ENCODE measurements at places on chromosomes 7 and 10.

- DNase-seq = no peak
Measured at GRCh38 chr7:11485636-11486035, 346.4 kb downstream of the THSD7A start.

DNA sequence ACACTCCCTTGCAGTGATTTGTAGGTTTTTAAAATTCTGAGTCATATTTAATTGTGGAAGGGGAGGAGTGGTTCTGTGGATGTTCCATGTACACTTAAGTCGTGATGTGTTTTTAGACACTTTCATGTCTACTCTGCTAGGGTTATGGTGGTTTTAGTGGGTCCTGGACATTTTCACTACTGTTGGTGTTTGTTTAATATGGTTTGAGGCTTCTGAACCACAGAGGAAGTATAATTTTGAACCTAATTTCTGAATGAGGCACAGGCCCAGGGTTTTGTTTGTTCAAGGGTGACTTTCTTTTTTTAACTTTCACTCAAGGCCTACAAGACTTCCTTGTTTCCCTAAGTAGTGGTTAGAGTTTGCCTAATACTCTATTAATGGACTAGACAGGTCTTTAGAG lies 13.3 kb downstream of the SLC26A5 start:
- no peak for DNase-seq

DNA sequence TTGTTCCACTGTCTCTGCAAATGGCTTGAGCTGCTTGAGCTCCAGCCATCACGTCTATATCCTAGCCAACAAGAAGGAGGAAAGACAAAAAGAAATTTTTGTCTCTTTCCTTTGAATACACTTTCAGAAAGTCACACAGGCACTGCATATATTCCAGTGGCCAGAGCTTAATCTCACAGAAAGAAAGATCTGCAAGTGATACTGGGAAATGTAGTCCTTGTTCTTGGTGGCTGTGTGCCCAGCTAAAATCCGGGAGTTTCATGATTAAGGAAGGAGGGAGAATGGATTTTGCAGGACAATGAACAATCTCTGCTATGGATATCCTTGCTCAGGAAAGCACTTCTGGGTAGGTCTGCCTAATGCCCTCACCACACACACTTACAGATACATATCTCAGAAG lies 19.5 kb upstream of the DLG5 start:
- DNase-seq = no peak

DNA sequence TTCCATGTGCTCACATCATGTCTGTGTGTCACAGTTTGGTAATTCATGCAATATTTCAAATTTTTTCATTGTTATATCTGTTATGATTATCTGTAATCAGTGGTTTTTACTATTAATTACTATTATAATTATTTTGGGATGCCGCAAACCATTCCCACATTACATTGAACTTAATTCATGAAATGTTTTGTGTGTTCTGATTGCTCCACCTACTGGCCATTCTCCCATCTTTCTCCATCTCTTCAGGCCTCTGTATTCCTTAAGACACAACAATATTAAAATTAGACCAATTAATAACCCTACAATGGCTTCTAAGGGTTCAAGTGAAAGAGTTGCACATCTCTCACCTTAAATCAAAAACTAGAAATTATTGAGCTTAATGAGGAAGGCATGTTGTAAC lies 398.5 kb downstream of the PCDH15 start:
- no peak for DNase-seq

GRCh38 chr10:11478807-11479206 lies 132.6 kb downstream of the USP6NL start:
- DNase-seq = no peak

GRCh38 chr10:89032141-89032891 lies 41.7 kb downstream of the FAS start:
- DNase-seq = no peak

DNA sequence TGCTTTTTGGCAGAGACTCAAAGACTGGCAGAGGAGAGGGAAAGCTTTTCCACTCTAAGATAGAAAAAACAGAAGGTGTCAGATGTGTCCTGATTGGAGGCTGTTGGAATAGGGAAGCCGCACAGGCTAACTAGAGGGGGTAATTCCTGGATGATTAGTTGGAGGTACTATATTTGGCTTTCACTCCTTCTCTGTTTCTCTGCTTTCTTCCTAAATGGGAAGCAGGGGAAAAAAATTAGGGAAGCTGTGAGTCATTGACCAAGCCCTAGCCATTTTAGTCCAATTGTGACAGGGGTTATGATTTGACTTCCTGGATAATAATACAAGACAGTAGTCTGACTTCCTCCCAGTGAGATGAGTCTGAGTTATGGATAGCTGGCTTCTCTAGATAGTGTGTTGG lies 475.2 kb upstream of the CELF2 start:
- no peak for DNase-seq

- DNase-seq = no peak
Measured at GRCh38 chr10:52455098-52455497, 141.0 kb downstream of the DKK1 start.

DNA sequence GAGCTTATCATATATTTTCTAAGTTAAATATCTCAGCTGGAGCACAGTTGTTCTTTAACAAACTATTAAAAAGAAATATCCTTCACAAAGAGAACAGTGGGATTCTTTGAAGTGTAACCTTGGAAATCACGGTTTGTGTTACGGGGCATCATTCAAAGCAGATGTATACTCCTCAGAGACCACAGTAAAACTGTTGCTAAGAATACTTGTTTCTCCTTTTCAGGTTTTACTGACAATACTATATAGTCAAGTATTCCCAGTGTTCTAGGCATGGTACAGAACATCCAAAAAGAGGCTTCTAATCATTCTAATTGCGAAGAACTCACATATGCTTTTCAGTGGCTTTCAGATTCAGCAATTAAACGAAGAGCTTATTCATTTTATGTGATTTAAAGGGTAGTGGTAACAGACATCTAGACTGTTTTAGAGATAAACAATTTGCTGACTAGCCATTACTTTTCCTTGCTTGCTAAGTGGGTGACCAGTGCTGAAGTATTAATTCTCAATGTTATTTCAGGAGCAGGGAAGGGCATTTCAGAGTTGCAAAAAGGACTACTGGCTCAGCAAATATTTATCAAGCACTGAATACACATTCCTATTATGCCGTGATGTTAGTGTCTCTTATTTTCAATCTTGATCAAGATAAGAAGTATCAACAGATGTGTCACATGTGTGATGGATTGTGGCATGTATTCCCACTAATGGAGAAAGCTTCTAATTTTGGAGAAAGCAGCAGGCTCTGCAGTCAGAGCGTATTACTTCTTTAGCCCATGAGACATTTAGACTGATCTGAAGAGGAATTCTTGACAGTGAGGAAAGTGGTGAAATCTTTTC lies 236.8 kb downstream of the RNLS start:
- DNase-seq = no peak

- no peak for DNase-seq
Measured at GRCh38 chr10:515674-516073, 173.8 kb downstream of the DIP2C start.

GRCh38 chr7:95102662-95103061 lies 195.3 kb downstream of the PPP1R9A start:
- DNase-seq = no peak

DNA sequence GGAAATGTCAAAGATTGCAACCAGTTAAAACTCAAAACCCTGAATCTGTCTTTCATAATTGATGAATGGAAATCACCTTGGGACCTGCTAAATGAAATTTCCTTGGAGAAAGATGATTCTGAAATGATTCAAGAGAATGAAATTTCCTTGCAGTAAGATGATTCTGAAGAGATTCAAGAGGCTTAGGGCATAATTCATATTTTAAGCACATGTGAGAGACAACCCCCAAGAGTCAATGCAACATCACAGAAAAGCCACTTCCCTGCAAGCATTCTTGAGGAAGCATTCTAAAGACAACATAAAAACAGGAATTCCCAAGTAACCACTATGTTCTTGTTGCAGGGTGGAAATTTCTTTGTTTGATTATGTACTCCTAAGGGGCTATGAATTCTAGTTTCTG lies 113.7 kb downstream of the RELN start:
- no peak for DNase-seq

DNA sequence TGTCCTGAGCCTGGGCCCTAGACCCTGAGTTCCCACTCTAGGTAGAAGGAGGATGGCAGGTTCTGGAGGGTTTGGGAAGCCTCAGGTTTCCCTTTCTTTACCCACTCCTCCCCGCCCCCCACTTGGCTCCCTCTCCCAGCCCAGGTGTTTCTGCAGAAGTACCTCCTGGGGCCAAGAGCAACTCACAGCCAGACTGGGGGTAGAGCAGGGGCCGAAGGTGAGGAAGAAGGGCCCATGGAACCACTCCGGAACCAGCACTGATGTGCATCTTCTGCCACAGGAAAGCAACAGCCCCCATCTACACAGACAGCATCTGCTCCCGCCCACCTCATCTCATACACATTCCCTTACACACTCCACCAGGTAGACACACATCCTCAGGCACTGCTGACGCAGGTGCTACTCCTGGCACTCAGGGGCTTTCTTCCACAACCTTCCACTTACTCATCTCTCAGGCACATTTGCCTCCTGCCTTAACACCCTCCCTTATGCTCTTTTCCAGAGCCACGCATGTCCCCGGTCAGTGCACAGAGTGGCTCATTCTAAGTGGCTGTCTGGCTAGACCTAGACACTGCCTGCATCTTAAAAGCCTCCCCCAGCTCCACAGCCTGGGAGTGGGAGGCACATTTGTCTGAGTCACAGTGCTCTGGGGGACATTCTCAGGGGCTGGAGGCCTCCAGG lies 1.8 kb downstream of the EPHB6 start:
- no peak for DNase-seq

DNA sequence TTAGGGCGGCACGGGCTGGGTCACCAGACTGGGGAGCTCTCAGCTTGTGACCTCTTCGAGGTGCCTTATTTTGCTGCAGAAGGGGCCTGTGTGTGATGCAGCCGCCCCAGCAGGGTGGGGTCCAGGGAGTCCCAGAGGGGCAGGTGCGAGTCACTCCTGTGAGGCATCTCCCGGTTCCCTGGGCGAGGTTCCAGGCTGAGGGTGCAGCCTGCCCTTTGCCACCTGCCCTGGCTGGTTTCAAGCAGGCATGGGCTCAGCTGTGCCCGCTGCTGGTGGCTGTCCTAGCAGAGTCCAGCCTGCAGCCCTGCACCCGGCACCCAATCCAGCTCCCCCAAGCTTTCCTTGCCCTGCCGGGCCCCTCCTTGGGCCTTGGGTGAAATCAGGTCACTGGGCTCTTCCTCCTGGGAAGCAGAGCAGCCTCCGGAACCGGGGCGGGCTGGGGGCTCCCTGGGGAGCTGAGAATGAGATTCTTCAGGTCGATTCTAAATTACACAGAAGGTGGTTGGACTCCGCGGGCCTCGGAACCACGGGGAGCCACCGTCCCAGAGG lies 64.8 kb downstream of the PWWP2B start:
- no peak for DNase-seq

DNA sequence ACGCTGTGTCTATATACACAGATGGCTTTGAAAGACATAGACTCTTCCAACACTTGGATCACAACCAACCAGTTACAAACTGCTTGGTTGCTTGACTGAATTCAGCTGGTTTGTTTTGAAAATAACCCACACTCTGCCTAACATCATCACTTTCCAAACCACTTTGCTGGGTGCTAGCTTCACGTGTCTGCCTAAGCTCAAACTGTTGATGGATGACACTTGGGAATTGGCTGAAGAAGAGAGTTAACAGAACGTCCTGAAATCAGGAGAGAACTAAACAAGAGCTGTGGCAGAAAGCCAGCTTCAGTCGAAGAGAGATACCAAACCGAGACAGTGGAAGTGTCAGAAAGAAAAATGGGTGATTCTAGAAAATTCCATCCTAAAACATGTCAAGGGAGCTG lies 420.8 kb upstream of the AUTS2 start:
- DNase-seq = no peak

DNA sequence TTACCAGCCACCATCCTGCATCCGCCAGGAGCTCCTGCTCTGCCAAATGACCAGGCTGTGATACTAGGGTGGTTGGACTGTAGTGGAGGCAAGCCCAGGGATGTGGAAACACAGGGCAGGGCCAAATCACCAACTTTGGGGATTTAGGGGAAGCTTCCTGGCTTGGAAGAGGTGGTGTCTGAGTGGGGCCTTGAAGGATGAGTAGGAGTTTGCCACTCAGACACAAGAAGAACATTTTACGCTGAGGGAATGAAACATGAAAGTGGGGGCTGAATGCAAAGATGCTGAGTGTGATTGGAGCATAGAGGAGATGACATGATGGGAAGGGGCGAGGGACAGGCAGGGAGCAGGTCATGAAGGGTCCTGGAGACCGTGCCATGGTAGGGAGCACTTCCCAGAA lies 329.5 kb downstream of the RPS24 start:
- no peak for DNase-seq

DNA sequence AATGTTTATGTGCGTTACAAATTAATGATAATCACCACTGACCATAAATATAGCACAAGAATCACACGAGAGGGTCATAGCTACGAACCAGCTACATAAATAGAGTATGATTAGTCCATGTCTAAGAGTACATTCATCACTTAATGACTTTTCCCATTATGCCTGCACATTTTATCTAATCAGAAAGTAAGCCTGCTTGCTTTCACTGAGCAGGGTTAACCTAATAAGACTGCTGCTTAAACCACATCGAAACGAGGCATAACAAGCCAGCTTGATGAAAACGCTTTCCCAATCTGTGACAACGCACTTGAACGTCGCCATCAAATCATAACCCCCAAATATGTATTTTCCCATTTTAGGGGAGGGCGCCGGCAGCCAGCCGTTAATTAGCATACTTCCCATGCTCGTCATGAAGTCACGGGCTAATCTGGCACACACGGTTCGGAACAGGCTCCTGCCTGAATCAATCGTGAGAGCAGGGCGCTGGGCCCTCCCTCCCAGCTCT lies 71.5 kb downstream of the EBF3 start:
- DNase-seq = no peak

- no peak for DNase-seq
Measured at GRCh38 chr10:78290131-78290750, 256.6 kb downstream of the RPS24 start.

DNA sequence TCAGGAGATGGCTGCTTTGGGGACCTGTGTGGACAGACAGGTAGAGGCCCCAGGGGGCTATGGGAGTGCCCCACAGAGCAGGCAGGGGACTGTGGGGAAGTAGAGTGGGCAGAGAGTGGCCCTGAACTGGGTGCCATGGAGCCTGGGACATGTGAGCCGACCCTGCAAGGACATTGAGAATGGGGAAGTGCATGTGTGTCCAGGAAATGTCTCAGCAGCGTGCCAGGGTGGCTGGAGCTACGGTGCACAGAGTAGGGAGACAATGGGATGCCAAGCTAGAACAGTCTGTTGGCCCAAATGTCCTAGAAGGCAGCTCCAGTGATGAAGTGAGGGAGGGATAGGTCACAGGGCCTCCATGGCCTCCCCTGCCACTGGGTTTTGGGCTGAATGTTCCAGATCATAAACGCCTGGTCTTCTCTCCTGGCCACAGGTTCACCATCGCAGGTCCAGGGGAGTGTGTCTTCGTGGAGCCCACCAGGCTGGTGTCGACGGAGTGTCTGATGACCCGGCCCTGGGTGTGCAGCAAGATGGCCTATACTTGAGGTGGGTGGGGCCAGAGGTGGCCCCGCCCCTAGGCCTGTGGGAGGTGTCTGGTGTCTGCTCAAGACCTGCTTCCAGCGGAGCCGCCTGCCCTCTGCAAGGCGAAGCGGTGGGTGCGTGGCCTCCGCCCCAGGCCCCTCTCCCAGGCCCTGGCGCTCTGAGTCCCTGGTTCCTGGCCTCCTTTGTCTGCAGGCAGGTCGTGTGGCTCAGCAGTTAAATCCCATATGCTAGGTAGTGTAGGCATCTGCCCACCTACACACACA lies 20.5 kb downstream of the CLEC2L start:
- no peak for DNase-seq

GRCh38 chr10:60508831-60509230 lies 119.2 kb upstream of the ANK3 start:
- no peak for DNase-seq
